NCI-H748 treated with DMSO at 0.1 percent for 48 hours (cell line): ENCODE measurements at places on chromosomes 4 and X.

GRCh38 chr4:35125995-35126712 lies 1118.2 kb downstream of the ARAP2 start:
- DNase-seq, result peak; percentile 42

- DNase-seq, result no peak
Measured at GRCh38 chr4:142201041-142201440, 564.7 kb downstream of the IL15 start.

DNA sequence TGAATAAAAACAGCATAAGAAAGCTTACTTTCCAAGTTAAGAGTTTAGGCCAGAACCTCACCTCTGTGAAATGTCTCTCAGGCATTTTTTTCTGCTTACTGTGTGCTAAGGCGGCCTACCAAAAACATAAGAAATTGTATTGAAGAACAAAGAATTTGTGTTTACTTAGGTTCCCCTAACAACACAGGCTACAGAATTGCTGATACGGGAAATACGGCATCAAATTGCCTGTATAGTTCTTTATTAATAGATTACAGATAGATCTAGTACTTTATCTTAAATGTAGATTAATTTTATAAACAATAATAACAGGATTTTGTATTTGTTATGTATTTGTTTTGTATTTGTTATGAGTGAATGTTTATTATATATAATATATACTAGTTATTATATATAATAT lies 12.9 kb downstream of the ASIC5 start:
- DNase-seq, result no peak

GRCh38 chrX:110734894-110735541 lies 60.6 kb downstream of the CHRDL1 start:
- DNase-seq, result no peak

DNA sequence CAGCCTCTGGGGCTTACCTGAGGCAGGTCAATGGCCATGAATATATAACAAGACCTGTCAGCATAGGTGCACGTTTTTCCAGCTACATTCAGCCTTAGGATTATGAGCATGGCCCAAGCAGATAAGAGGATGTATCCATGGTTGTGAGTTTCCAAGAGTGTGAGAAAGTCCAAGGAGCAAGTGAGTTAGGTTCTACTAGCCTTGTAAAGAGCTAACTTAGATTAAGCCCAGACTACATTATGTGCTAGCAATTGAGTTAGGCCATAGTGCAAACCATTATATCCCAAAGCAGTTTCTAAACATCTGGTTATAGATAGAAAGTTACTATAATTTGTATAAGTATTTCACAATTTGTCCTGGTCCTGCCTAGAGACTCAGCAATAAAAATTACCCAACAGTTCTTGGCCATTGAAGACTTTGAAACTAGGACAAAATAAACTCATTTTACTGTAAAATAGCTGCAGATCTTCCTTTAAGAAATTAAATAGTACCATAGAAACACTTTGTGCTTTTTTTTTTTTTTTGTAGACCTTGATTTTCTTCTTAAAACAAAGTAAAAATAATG lies 312.0 kb downstream of the CAMK2D start:
- no peak for DNase-seq

DNA sequence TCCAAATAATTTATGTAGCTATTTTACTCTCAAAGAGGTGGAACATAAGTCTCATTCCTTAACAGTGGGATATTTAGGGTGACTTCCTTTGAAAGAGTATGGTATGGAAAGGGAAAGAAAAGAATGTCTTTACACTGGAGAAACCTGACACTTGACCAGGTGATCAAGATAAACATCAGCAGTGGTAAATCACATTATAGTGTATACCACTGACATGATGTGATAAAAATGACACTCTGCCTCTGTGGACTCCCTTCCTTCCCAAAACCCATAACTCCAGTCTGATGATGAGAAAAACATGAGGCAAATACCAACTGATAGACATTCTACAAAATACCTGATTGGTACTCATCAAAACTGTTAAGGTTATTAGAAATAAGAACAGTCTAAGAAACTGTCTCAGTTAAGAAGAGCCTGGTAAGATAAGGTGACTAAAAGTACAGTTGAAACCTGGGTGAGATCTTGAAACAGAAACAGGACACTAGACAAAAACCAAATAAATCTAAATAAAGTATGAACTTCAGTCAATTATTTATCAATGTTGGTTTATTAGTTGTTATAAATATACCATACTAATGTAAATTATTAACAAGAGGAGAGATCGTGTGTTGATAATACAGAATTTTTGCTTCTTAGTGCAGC lies 144.2 kb upstream of the PCDH18 start:
- DNase-seq, result no peak

DNA sequence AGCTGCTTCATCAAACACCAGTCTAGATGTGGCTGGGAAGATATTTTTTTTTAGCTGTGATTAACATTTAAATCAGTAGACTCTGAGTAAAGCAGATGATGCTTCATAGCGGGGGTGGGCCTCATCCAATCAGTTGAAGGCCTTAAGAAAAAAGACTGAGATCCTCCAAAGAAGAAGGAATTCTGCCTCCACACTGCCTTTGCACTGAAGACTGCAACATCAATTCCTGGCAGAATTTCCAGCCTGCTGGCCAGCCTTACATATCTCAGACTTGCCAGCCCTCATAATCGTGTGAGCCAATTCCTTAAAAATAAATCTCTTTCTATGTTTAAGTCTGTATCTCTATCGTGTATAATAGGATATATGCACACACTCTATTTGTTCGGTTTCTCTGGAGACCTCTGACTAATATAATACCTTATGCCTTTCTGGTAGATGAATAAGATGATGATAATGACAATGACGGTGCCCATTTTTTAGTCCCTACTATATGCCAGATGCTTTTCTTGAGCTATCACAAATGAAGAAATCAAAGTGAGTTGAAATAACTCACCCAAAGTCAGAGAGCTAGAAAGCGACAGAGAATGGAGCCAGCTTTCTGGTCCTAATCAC lies 66.1 kb upstream of the SOD3 start:
- no peak for DNase-seq

DNA sequence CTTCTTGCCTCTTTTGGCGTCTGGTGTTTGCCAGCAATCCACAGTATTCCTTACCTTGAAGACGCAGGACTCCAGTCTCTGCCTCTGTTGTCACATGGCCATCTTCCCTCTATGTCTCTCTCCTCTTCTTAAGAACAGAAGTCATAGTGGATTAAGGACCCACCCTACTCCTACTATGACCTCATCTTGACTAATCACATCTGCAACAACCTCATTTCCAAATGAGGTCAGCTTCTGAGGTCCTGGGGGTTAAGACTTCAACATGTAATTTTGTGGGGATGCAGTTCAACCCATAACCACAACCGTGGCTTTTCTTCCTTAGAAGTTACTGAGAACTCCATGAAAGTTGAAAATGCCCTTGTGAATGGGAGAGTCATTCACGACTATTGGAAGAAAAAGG lies 23.3 kb downstream of the TLR8 start:
- no peak for DNase-seq

- no peak for DNase-seq
Measured at GRCh38 chr4:519885-520682, 21.1 kb downstream of the PIGG start.

GRCh38 chr4:189792924-189793618 lies 147.6 kb upstream of the FRG1 start:
- DNase-seq, result peak; percentile 53

- DNase-seq, result no peak
Measured at GRCh38 chr4:9969526-9970398, 51.5 kb downstream of the SLC2A9 start.

DNA sequence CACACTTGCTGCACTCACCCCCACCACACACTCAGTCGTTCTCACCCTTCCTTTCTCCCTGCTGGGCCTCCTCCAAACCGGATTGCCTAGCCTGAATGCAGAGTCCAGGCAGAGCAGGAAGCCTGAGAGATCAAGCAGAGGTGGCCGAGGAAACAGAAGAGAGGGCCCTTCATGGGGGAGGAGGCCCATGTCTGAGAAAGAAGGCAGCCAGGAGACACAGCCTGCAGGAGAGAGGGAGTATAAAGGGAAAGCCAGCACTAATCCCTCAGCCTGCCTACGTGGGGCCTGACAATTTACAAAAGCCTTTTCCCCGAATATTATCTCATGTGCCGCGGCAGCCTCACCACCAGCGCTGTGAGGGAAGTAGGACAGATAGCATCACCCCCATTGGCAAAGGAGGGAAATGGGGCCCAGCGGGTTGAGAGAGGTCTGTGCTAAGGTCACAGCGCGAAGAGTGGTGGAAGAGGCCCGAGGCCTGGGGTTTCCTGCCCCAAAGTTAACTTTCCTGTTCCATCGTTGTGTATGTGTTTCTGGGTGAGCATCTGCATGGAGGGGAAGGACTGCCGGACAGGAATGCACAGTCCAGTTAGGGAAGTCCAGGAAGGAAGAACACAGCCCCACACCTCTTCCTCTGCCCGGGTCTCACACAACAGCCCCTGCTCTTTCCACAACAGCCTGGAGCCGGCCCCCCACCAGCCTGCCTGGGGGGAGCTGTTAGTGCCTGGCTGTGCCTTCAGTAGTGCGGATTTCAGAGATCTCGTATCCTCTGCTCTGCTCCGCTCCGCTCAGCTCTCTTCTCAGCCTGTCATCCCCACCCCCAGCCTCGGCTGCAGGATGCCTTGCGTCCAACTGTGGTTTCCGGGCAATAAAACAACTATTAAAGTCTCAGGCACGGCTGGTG lies 50.9 kb upstream of the BCOR start:
- DNase-seq, result no peak

- DNase-seq, result no peak
Measured at GRCh38 chr4:70518716-70519115, 347 bp downstream of the AMTN start.

GRCh38 chr4:14400307-14400706 lies 602.0 kb upstream of the CPEB2 start:
- DNase-seq, result no peak

DNA sequence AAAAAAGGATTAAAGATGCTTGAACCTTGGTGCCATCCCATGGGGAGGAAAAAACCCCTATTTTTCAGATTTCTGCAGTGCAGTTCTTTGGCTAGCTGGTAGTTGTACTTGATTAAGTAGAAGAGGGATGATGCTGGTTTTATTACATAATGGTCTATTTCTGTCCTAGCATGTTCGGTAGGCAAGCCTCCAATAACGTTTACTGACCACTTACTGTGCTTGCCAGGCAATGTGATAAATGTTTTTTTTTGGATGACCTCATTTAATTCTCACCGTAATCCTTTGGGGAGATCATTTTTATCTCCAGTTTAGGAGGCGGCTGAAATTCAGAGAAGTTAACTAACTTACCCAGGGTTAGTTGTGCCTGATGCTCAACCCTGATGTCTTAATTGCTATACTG lies 92.1 kb upstream of the RPA4 start:
- no peak for DNase-seq

GRCh38 chr4:32499171-32499570 lies 1779.0 kb downstream of the PCDH7 start:
- DNase-seq, result no peak

DNA sequence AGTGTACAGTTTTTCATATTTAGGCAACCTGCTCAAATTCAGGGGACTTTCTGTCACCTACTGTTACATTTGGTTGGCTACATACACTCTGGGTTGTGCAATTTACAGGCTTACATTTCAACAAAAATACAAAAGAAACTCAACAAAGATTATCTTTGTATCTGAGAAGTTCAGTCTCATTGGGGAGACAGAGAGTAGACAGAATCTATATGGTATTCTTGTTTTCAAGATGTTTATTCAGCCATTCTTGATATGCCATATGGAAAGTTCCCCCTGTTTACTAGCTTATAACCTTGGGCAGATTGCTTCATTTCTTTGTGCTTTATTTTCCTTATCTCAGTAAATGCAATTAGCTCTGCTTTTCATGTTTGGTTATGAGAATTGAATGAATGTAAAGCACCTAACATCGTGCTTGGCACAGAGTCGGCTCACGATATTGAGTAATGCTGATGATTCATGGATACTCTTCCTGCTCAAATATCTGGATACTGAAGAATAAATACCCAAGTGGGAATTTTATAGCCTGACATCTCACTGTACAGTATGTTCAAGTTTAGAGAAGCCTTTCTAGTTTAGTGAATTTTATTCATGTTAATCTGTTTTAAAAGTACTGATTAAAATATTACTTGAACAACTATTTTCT lies 96.5 kb upstream of the PACRGL start:
- no peak for DNase-seq

DNA sequence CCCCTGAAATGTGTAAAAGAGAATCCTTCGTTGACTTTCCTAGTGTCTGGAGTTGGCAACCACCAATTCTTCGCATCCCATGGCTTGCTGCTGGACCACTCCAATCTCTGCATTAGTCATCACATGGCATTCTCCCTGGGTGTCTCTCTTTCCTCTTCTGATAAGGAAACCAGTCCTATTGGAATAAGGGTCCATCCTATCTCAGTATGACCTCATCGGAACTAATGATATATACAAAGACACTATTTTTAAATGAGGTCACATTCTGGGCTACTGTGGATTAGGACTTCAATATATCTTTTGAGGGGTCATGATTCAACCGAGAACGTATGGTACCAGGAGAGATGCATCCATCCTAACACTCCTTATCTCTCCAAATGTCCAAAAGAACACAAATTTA lies 259.1 kb upstream of the CPEB2 start:
- no peak for DNase-seq

- DNase-seq, result no peak
Measured at GRCh38 chrX:77693594-77693993, 92.4 kb downstream of the ATRX start.

DNA sequence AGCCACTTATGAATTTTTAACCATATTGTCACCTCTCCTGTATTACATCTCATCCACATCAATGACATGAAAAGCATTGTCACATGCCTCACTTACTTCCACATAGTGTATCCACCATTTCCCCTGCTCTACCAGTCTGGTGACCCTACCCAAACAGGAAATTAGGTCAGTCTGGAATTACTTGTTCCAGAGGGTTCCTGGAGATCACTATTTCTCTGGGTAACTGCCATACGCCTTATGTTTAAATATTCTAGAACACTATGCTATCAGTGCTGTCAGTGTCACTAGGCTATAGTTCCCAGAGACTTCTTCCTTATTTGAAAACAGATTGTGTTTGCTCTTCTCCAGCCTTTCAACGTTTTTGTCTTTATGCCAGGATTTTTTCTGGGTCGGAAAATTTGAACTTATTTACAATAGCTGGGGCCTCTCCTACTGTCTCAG lies 15.0 kb downstream of the SRPX2 start:
- no peak for DNase-seq

- no peak for DNase-seq
Measured at GRCh38 chr4:14631806-14632440, 370.4 kb upstream of the CPEB2 start.

DNA sequence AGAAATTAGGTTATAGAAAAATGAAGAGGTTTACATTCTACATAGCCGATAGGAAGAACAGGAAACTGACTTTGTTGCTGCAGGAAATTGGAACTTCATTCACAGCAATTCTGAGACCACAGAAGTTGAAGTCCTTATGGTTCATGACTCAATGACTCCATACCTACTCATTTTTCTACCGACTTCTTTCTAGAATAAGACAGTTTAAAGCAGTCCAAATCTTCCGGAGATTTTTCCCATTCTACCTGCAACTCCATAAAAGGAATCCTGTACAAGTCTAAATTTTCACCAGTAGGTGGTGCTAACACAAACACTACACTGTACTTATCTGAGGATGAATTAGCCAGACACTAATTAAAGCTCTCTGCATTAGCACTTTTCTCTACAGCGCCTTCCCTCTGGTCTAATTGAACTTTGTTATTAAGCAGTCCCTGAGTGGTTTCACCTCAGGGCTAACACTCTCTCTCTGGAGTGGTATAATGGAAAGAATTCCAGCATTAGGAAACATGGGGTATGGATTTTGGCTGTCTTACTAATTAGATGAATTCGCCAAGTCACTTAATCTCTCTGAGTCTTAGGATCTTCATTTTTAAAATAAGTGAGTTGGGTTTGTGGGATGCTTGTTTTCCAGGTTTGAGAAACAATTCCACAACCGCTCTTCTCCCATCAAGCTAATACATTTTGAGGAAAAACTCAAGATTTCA lies 167.9 kb downstream of the SMIM20 start:
- peak; percentile 60 for DNase-seq
